ENCODE measurements at places on chromosomes 7 and 10.

- no peak for DNase-seq
These were observed 92.4 kb downstream of the SEMA3A start for GRCh38 chr7:84102213-84102612.

DNA sequence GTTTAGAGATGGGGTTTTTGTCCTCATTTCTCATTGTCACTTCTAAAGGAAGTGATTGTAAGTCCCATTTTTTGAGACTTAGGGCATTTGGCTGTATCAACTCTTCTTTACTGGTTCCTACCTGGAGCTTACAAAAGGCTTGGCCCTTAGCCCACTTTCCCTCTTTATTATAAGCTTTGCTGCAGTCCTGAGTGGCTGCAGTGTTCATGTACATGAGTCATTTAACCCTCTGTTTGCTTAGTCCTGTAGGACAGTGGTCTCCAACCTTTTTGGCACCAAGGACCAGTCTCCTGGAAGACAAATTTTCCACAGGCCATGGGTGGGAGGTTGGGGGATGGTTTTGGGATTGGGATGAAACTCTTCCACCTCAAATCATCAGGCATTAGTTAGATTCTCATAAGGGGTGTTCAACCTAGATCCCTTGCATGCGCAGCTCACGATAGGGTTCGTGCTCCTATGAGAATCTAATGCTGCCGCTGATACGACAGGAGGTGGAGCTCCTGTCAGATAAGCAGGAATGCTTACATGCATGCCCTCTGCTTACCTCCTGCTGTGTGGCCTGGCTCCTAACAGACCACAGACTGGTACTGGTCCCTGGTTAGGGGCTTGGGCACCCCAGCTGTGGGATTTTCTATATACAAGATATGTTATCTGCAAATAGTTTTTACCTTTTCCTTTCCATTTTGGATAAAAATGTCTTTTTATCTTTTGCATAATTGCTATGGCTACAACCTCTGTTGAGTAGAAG is 99.7 kb downstream of the CCSER2 start:
- no peak for DNase-seq

DNA sequence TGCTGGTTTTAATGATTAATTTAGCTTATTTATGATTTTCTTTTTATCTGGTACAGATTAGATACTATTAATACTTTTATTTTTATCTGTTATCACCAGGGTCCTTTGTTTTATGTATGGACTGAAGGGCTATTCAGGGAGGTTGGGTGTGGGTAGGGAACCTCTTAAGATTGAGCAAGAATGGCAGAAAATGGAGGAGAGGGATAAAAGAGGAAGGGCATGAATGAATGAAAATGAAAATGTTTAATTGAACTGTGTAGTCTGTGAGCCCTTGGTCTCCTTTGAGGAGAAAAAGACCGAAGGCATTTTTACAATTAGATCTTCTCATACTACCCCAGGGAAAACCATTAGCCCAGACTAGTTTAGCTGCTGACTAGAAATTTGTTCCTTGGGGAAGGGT is 93.1 kb downstream of the CDK14 start:
- DNase-seq: no peak

DNA sequence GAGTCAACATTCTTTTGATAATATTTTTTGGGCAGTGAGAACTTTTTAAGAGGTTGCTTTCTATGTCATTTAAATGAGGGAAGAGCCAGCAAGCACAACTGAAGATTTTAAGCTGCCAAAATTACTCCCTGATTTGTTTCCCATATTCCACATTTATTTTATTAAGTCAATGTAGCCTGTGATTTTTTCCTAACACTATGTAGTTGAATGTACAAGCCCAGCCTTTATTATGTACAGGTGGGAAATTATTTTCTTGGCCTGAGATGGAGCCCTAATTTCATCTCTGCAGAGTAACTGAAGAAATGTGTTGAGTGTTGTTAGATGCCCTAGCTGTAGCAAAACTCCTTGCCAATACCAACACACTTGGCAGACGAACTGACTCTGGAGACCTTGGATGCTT is 83.1 kb upstream of the MINDY3 start:
- no peak for DNase-seq

DNA sequence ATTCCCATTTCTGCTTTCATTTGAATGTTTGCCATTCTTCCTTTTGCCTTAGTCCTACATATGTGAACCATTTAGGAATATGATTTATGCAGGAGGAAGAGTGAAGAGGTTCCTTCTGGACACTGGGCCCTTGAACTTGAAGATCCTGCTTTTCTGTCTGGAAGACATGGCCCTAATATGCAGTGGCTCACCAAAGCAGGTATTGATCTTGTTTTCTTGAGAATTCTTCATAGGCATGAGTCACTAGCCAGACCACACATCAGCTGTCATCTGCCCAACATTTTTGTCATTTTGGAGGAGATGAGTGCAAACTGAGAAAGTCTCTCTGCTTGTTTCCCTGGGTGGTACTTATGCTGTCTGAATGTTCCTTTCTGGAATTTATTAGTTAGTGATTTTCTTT is 382.6 kb downstream of the LRMDA start:
- no peak for DNase-seq

GRCh38 chr7:88357781-88358525 is 51.3 kb upstream of the STEAP4 start:
- no peak for DNase-seq

GRCh38 chr7:149849174-149849573 is 11.0 kb downstream of the ZNF862 start:
- no peak for DNase-seq

- no peak for DNase-seq
These were observed 114.9 kb upstream of the GPR26 start for GRCh38 chr10:123551259-123551658.

GRCh38 chr7:5143106-5143505 is 46.9 kb upstream of the WIPI2 start:
- no peak for DNase-seq

DNA sequence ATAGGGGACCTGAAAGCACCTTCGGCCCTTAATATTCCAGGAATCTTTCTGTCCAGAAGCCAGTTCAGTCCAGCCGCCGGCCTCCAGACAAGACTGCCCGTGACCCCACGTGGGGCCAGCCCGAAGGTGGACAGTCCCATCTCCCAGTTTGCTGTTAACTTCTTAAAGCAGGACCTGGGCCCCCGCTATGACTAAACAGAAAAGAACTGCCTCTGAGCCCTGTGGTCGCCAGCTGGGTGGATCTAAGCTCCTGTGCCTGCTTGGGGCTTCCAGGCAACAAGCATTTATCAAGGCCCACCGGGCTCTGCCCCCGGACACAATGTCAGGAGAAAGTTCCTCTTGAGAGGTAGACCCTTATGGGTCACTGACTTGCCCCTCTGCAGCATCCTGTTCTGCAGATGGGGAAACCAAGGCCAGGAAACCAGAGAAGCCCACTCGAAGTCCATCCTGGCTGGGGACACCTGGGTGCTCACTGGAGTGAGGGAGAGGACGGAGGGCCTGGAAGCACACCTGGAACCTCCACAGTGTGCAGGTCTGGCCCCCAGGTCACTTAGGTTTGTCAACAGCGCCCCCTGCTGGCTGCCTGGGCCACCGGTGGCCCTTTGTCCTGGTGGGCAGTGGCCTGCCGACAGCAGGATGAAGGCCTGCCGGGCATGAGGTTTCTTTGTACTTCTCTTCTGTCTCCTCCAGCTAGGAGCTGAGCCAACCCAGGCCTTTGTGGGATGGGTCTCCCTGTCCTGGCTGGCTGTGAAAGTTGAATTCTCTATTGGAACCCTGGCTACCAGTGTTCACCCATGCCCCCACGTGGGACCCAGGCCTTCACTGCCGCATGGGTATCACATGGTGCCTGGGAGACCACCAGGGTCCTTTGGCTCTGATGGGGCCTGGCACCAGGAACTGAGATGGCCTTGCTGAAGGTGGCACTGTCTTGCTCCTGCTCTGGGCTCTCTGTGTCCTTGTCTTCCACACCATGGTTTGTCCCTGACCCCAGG is 128.0 kb downstream of the ZMIZ1 start:
- DNase-seq: peak; percentile 43

GRCh38 chr10:71821909-71822763 is 28.9 kb downstream of the PSAP start:
- DNase-seq: no peak

DNA sequence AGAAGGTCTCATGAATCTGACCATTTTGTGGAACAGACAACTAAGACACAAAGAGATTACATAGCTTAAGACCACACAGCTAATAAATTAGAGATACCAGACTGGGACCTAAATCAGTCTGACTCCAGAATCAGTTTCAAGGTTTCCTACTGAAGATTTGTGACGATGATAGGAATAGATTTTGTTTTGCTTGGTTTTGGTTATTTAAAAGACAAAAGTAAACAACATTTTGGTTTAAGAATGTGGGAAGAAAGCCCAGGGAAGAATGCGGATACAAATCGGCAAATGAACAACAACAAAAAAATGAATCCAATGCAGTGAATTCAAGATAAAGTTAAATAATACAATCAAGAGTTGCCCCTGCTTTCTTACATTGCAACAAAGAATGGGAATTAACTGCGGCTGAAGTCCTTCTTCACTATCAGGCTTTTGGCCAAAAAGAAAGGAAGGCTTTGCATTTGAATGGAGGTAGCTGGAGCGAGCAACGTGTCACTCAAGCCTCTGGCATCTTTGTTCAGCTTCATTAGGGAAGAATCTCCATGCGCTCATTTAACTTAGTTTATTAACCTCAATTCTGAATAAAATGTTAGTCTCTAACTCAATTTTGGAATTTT is 210.8 kb downstream of the ADAM12 start:
- DNase-seq: no peak

GRCh38 chr10:73019100-73019499 is 64.5 kb upstream of the PLA2G12B start:
- no peak for DNase-seq

DNA sequence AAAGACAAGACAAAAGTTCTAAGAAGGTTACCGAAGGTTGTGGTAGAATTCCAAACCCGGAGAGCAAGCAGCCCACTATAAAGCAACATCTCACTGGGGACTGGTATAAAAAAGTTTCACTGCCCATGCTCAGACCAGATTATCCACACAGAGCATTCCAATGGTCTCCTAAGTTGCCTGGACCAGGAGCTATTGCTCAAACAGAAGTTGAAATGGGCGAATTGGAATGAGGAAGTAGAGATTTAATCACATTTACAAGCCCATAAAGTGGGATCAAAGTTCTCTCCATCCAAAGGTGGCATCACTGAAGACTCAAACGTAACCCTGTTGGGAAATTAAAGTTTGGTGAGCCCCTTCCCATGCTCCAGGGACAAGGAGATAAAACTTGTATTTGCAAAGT is 19.8 kb downstream of the OR2F1 start:
- DNase-seq: no peak

GRCh38 chr10:117374506-117375359 is 507 bp downstream of the PDZD8 start:
- DNase-seq: no peak

DNA sequence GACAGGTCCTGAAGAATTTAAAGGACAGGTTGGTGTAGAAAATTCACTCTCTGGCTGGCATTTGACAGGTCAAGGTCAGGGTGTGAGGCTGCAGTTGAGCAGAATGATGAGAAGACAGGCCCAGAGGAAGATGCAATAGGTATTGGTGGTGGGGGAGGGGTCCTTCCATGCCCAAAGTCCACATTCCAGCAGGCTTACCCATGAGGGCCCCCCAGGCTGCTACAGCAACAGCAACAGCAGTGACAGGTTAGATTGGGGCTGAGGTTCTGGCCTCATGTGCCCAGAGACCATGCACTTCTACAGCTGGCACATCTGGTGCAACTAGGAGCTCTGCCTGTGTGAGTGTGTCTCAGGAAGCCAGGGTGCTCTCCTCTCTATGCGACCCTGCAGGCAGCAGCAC is 223.5 kb upstream of the GHITM start:
- no peak for DNase-seq

DNA sequence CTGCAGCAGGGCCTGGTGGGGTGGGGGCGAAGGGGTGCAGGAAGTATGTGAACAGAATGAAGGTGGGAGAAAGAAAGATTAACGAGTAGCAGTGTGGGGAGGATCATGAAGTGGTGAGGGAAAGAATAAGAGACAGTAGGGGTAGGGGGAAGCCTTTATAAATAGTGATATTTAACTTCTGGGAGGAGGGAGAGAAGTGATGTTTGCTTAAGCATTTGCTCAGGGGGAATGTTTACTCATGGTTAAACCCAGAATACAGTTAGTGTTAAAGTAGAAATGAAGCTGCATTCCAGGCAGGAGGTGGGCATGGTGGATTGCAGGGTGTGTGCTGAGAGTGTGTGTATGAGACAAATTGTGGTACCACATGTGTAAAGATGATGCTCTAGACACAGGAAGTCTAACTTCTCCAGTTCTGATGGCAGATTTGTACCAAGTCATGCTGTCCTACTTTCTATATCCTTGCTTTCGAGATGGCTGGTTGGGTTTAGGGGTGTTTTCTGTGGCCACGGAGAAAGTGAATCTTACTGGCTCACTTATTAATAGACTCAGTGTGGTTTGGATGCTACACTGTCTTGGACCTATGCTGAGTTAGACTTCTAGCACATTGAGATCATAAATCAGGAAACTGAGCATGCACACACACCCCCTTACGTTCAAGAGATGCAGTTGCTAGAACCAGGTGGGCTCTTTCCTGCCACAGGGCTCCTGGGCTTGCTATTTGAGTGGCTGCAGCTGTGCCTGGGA is 10.6 kb upstream of the DNMBP start:
- peak; percentile 24 for DNase-seq

- no peak for DNase-seq
These were observed 109.8 kb downstream of the PIP4K2A start for GRCh38 chr10:22604344-22605126.

GRCh38 chr7:12761111-12761510 is 73.7 kb downstream of the ARL4A start:
- no peak for DNase-seq

DNA sequence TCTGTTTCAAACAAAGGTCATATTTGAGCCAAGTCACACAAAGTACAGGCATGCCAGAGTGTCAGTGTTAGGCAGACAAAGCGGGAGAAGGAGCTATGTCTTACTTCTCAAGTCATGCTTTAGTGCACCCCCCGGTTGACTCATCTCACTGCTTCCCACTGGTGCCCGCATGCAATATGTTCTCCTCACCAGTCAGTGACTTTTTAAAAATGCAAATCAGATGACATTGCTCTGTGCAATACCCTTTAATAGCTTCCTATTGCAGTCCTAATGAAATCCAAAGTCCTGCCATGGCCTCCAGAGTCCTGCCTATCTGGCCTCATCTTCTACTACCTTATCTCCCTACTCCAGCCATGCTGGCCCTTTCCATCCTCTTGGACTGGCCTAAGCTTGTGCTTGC is 429.1 kb downstream of the ACTR3B start:
- no peak for DNase-seq

DNA sequence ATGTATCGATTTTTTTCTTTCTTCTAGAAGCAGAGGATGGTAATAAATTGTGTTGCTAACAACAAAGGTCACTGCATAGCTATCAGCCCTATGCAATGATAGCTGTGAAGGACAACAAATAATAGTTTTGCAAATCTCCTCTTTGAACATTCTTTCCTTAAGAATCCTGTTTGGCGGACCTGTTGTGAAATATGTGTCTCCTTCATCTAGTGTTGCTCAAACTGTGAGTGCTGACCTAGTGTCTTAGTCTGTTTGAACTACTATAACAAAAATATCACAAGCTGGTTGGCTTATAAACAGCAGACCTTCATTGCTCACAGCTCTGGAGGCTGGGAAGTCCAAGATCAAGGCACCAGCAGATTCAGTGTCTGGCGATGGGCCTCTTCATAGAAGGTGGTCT is 53.7 kb downstream of the CAV1 start:
- no peak for DNase-seq

- no peak for DNase-seq
These were observed 58.5 kb downstream of the CPED1 start for GRCh38 chr7:121046893-121047468.
